ENCODE measurements at places on chromosomes 1 and 21. TPM values are rescaled to one million over a fixed set of nuclear protein-coding genes. Genes with fewer than 3 reads are reported as not detected.

- H3K36me3 ChIP-seq = no peaks in the 10 kb centered on the region
- H3K4me3 ChIP-seq = no peak overlapping the region
- no peak overlapping the region for H3K27ac ChIP-seq
- H3K27me3 ChIP-seq = no peaks in the 10 kb centered on the region
- no peak for DNase-seq
Measured at GRCh38 chr1:200626853-200627534, 6.4 kb upstream of the KIF14 start.

GRCh38 chr1:181936269-181936668, 125.2 kb downstream of the ZNF648 start:
- DNase-seq = no peak
- H3K36me3 ChIP-seq = no peaks in the 10 kb centered on the region

DNA sequence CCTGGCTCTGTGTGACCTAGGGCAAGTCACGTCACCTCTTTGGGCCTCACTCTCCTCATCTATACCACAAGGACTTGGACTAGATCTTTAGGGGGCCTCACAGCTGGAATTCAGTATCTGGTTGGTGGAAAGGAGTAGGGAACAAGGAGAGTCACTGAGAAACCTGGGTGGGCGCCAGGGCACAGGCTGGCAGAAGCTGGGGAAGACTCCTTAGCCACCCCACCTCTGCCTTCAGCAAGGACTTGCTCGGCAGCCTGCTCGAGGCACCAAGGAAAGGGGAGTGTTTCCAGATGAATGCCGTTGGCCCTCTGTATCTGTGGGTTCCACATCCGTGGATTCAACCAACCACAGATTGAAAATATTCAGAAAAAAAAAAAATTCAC, 1.2 kb upstream of the OPTC start:
- no peaks in the 10 kb centered on the region for H3K4me1 ChIP-seq
- H3K27me3 ChIP-seq = peaks cover 4% of the 10 kb centered on the region
- no peaks in the 10 kb centered on the region for H3K36me3 ChIP-seq
- DNase-seq = no peak
- H3K27ac ChIP-seq = no peak overlapping the region

DNA sequence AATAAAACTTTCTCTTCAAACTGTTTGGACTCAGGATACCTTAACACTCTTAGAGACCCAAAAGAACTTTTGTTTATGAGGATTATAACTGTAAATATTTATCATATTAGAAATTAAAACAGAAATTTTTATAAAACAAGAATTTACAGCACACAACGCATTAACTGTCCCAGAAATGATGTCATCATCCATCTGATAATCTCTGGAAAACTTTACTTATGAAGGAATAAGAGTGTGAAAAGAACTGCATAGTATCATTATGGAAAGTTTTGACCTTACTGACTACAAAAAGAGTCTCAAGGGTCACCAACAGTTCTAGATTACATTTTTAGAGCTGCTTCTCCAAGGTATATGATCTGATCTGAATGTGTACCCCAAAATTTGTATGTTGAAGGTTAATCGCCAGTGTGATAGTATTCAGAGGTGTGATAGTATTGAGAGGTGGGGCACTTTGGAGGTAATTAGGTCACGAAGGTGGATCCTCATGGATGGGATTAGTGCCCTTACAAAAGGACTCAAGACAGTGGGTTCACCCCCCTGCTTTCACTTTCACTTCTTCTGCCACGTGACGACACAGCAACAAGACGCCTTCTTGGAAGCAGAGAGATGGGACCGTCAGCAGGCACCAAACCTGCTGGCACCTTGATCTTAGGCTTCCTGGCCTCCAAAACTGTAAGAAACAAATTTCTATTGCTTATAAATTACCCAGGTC, 95.7 kb upstream of the NR5A2 start:
- H3K4me1 ChIP-seq = no peaks in the 10 kb centered on the region
- H3K27me3 ChIP-seq = peaks cover 3% of the 10 kb centered on the region
- H3K36me3 ChIP-seq = no peaks in the 10 kb centered on the region
- no peak overlapping the region for H3K4me3 ChIP-seq

- no peaks in the 10 kb centered on the region for H3K36me3 ChIP-seq
- H3K4me3 ChIP-seq = no peak overlapping the region
- no peaks in the 10 kb centered on the region for H3K4me1 ChIP-seq
Measured at GRCh38 chr1:58406301-58407071, 140.0 kb downstream of the OMA1 start.

The TFAP2E gene
- polyA plus RNA-seq = 0.67 TPM

GRCh38 chr1:33378524-33378923, 52.4 kb downstream of the PHC2 start:
- H3K27ac ChIP-seq = no peak overlapping the region
- DNase-seq = no peak
- H3K4me3 ChIP-seq = no peak overlapping the region
